ENCODE measurements at places on chromosomes 3 and 15.

GRCh38 chr15:99965376-99965775 lies 232.1 kb upstream of the LYSMD4 start:
- no peak for DNase-seq

DNA sequence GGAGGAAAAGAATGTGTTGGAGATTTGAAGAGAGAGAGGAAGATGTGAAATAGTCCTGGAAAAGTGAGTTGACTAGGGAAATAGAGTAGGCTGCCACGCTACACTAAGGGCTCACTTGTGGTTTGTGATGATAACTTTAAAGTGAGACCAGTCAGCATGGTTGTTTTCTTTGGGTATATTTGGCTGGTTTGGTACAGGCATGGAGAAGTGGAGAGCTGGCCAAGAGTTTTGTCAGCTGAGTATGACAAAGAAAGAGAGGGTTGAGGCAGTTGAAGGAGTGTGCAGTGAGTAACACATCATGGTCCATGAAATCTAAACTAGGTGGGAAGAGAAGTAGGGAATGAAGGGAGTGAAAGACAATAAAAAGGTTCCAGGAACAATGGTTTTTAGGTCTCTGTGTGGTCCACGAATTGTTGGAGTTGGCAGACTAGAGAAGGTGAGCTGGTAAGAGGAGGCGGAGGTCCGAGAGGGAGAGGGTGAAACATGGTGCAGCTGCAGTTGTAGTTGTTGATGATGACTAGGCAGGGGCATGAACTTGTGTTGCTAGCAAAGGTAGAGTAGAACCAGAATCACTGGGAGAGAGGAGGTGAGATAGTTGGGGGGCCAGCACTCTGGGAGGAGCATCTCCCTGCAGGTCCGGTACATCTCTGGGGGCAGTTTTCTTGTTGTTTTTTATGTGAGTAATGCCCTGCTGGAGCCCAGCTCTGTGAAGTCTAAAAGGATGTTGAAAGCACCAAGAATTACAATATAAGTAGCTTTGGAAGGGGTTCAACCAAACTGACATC lies 21.0 kb downstream of the ZNF80 start:
- no peak for DNase-seq

GRCh38 chr3:57391767-57392166 lies 99.3 kb upstream of the ASB14 start:
- no peak for DNase-seq

DNA sequence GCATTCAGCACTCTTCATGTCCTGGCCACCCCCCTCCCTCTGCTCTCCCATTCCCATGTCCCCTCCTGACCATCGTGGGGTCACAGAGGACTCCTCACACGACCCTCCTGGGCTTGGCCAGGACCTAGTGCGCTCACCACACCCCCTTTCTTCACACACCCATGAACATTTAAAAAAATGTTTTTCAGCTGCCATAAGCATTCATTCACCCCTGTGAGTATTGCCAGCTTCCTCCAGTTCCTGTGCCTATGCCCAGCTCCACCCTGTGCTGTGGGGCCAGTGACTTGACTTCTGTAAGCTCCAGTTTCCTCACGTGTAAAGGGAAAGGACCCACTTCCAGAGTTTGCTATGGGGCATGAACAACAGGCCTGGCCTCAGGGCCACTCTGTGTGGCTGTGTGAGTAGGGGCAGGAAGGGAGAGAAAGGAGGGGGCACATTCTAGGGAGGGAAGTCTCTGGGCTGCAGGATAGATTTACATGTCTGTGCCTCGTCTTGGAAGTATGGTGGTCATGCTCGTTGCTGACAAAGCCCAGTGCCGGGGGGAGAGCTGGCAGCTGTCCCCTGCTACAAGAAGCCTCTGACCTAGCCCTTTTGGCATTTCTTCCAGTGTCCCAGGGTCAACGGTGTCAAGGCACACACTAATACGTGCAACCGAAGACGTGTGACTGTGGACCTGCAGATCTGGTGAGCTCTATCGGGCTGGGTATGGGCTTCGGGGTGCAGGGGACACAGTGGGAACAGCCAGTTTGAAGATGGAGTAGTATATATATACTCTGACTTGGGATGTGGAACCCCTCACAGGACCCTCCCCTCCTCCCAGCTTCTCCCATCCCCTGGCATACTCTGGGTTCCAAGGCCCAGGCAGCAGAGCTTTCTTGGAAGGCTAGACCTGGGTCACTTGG lies 22.8 kb downstream of the ESYT3 start:
- no peak for DNase-seq

Measured in 8988T (cell line).